Stimulated activated CD4-positive, alpha-beta T cell treated with anti-CD3 and anti-CD28 coated beads, Interleukin-2, amount 100 ng/mL, for 48 hours (primary cell): ENCODE measurements at places on chromosomes 13 and 19.

- peak; percentile 33 for DNase-seq
Measured at GRCh38 chr13:24161010-24161775, 673 bp downstream of the SPATA13 start.

DNA sequence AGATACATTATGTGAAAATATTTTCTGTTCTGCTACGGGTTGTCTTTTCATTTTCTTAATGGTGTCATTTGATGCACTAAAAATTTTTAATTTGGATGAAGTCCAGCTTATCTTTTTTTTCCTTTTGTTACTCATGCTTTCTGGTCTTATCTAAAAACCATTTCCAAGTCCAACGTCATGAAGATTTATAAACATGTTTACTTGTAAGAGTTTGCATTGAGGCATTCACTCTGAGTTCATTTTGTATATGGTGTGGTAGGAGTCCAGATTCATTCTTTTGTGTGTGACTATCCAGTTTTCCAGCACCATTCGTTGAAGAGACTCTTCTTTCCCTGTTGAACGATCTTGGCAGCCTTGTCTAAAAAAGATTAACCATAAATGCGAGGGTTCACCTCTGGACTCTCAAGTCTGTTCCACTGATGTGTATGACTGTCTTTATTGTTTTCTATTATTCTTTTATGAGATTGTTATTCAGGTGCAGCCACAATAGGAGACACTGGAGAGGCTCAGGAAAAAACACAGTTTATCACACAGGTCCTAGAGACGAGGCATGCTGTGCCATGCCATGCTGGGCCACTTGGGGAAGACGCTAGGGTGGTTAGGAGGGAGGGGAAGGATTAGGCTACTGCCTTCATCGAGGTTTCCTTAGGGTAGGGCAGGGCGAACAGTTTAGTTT lies 35.0 kb downstream of the NAA16 start:
- DNase-seq = no peak

DNA sequence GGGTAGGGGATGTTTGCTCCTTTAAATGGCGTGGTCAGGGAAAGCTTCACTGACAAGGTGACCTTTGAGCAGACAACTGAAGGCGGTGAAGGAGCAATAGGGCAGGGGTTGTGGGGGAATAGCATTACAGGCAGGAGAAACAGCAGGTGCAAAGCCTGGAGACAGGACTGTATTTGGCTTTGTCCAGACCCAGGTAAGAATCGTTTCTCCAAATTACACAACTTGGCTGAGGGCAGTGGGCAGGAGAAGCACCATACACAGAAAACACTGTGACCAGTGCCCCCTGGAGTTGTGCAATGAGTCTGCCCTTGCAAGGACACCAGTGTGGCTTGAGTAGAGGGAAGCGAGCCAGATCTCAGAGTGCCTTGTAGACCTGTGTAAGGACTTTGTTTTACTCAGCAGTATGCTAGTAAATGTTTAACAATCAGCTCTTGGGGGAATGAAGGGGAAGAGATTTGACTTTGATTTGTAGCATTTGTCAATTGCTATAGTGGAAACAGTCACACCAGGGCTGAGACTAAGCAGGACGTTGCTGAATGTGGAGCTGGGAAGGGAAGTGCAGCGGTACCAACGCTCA lies 360.0 kb downstream of the DCT start:
- no peak for DNase-seq

DNA sequence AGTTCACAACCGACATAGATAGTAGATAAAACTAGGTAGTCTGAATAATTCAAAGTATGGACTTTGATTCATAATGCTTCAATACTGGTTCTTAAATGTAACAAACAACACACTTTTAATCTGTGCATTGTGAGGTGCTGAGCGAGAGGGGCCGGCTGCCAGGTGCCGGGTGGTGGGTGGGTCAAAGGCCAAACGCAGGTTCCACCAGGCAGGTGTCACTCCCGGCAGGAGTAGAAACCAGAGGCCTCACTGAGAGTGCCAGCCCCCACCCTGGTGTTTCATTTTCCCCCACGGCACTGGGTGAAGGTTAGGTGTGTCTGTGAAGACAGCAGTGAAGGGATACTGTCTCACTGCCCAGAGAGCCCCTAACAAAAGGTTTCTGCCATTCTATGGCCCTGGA lies 4.2 kb upstream of the TUBGCP3 start:
- DNase-seq = no peak

DNA sequence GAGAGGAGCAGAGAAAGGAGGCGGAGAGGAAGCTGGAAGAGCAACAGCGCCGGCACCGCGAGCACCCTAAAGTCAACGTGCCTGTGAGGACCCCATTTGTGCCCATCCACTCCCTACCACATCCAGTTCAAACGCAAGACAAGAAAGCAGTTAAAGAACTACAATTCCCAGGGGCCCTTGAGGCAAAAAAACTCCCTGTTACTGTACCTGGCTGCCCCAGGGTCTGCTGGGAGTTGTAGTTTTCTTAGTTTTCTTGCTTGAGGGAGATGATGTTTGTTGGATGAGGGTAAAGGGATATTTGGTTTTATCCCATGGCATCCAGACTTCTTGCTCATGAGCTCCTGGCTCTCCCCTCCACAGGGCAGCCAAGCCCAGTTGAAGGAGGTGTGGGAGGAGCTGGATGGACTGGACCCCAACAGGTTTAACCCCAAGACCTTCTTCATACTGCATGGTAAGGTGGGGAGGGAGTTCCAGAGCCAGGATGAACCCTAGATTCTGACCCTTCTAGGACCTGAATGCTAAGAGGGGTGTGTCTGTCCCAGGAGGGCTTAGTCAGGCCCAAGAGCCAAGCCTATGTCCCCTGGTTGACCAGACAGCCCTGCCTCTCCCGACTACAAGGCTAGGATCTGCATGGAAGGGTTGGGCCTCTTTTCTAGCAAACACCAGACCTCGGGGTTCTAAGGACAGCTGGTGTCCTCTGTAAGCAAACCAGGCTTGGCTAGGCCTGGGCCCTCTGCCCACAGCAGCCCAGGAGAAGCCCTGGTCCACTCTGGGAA lies 13.2 kb downstream of the NUCB1 start:
- no peak for DNase-seq

DNA sequence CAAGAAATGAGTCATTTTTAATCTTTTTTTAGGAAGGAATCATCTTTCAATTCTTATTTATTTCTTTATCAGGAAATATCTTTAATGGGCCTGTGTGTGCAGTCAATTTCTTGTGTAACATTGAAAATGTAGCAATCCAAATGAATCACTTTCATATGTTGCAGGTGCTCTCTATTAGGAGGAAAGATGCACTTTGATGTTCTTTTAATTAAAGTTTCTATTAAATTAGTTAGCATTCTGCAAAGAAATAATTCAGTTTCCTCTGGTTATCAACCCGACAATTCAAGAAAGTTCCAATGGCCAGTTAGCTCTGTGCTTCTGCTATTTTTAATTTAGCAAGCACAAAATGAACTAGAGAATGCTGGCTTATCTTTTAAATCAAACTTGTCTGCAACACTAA lies 212.0 kb downstream of the PCDH17 start:
- no peak for DNase-seq

DNA sequence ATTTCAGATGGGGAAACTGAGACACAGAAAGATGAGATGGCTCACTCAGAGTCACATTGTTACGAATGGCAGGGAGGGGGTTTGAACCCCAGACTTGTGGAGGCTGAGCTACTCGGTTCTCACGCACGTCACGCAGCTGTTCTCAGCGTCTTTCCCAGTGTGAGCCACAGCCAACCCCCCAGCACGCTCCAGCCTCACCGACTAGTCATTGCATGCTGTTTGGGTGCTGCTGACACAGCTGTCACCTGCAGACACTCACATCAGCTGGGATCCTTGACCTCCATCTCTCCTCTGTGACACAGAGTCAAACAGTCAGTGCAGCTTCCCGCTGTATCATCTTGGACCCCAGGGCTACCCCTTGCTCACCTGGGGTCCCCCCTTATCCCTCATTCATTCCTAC lies 2.4 kb upstream of the NCAN start:
- DNase-seq = no peak

DNA sequence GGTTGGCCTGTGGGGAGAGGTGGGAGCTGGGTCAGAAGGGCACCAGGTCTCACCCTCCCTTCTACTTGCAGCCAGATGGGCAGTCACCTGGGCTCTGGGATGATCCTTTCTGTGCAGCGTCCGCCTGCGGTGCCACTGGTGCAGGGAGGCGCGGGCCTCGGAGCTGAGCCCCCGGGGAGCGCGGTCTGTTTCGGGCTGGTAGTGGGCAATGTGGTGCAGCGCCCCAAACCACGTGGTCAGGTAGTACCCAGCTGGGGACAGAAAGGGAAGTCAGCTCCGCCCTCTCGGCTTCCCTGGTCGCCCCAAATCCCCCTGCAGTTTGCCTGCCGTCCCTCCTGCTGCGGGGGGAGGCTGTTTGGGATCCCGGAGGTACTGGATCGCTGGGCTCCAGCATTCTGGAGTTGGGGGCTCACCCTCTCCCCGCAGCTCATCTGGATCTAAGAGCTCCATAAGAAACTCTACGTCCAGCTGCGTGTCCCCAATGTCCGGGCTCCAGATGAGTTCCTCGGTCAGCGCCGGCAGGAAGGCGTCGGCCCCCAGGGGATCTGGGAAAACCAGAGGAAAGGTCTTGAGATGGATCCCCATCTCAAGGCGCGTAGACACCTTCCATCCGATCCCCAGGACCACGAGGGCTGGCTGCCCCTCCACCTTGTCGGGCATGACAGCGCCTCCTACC lies 8.8 kb downstream of the RINL start:
- DNase-seq = no peak

DNA sequence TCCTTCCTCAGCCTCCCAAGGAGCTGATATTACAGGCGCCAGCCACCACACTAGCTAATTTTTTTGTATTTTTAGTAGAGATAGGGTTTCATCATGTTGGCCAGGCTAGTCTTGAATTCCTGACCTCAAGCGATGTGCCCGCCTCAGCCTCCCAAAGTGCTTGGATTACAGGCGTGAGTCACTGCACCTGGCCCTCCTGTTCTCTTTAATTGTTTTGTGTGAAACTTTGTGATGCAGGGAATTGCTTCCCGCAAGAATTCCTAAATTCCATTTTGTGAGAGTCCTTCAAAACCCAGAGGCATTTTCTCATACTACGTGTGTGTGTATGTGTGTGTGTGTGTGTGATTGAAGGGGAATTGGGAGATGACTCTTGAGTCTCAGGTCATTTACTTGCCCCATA lies 65.0 kb upstream of the ZNF835 start:
- no peak for DNase-seq

DNA sequence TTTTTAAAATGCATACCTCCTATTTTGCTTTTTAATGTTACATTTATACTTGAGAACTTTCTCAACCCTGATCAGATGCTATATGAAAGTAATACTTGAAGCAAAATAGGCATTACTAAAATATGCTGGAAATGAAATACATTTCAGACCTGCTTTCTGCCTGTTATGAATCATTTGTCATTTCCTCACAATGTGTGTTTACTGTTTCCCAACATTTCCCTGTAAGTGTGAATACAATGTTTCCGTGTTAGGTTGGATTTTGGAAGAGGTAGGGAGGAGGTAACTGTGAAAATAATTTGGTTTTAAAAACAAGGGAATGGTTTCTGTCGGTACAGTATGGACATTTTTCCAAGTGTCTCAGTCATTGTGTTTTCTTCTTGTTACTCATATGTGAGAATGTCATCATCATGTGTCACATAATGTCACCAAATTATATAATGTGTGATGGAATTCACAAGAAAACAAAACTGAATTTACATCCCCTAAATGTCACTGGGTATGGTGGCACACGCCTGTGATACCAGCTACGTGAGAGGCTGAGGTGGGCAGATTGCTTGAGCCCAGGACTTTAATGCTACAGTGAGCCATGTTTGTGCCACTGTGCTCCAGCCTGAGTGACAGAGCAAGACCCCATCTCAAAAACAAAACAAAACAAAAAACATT lies 43.0 kb downstream of the ZAR1L start:
- DNase-seq = no peak

DNA sequence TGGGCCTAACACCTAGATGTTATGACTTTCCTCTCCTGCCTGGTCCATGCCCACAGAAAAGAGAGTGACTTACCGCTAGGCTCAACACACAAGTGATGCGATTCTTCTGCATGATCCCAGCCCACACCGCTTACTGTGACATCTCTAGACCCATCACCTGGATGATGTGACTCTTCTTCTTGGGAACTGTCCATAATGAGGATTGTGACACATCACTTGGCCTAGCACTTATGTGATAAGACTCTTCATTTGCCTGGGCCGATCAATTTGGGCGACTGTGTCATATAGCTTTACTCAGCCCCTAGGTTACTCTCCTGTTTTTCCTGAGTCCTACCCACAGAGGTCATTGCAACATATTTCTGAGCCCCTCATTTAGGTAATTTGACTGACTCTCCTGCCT lies 19.9 kb upstream of the ZNF681 start:
- DNase-seq = no peak

DNA sequence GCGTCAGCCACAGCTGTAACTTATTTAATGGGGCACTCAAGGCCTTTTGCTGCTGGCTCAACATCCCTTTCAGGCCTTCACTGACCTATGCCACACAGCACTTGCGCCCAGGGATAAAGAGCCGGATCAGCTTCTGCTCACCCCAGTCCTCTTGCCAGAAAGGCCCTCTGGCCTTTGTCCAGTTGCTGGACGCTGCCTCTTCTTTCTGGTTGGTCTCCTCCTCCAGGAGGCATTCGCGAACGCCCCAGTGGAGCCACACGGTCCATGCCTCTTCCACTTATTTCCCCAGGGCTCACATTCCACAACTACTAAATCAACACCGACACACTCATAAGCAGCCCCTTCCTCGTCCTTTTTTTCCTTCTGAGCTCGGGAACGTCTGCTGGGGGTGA lies 3.7 kb upstream of the ZNF329 start:
- no peak for DNase-seq

DNA sequence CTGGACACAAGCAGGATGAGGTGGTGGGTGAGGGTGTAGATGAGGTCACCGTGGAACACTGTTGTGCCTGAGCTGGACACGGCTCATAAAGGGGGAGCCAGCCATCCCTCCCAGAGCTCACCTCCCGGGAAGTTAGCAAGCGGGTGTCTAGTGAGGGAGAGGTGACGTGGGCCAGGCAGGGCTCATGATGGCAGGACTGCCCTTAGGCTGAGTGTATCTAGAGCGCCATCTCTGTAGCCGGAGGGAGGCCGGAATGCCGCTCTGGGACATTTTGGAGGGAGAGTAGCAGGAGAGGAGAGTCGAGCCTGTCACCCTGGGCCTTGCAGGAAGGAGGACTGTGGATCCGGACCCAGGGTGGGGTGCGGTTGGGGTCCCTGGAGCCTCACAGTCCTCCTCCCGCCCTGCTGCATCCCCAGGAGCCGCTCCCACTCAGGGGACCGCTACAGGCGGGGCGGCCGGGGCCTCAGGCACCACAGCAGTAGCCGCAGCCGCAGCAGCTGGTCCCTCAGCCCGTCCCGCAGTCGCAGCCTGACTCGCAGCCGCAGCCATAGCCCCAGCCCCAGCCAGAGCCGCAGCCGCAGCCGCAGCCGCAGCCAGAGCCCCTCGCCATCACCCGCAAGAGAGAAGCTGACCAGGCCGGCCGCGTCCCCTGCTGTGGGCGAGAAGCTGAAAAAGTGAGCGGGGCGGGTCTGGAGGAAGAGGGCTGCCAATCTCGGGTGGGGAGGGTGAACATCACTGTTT lies 9.2 kb downstream of the ZNF296 start:
- no peak for DNase-seq
